GM13976 (cell line): ENCODE measurements at places on chromosomes 5 and 9.

DNA sequence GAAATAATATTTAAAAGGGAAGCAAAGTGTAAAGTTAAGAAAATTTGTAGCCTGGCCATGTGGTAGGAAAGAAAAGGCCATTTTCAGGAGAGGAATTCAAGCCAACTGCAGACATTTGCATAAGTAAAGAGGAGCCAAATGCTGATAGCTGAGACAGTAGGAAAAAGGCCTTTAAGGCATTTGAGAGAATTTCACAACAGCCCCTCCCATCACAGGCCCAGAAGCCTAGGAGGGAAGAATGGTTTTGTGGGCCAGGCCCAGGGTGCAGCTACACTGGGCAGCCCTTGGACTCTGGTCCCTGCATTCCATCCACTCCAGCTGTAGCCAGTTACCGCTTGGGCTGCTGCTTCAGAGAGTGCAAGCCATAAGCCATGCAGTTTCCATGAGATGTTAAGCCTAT lies 1556.8 kb downstream of the EFNA5 start:
- no peak for DNase-seq

GRCh38 chr5:166281433-166281832 lies 2010.0 kb upstream of the WWC1 start:
- no peak for DNase-seq

DNA sequence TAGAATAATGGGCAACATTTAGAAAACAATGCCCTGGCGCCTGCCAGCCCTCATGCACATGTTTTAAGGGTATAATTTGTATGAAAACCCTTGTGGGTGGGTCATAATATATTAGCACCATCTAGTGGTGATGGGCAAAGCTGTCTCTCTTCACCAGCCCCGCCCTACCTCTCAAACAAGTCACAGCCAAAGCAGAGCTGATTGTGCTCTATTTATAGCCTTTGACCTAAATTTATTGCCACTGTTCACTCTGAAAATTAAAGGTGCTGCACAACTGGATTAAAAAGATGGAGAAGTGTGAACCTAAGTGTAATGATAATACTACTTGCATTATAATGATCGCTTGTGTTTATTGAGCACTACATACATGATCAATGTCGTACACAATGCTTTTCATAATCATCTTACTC lies 131.9 kb upstream of the ANKH start:
- peak; percentile 65 for DNase-seq

DNA sequence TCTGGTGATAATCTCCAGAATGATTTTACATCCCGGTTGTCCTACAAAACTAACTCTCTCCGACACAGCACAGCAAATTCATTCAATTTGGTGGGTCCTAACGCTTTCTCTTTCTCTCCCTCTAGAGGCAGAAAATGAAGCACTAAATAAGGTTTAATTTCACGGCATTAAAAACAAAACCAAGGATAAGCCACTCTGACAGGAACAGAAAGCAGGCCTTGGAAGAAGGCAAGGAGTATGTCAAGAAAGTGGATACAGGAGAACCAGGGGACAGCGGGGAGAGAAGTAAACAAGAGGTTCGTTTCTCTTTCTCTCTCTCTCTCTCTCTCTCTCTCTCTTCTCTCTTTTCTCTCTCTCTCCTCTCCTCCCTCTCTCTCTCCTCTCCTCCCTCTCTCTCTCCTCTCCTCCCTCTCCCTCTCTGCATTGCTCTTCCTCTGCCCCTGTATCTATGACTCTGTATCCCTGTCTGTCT lies 49.8 kb downstream of the EBF1 start:
- DNase-seq = no peak

- no peak for DNase-seq
Observed at GRCh38 chr9:116726602-116727001, 39.5 kb downstream of the TRIM32 start.

DNA sequence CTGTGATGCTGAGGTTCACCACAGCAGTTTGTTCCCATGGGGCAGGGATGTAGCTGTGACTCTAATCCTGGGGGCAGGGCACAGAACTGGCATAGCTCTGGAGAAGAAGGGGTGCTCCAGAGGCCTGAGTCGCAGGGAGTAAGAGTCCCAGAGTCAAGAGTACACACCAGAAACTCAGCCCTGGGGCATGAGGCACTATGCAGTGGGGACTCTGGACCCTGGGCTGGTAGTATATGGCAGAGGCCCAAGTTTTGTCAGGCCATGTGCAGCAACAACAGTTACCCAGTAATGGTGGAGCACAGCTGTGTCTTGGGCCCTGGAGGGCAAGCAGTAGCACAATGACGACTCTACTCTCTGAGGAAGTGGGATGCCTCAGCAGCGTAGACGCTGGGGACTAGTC lies 42.9 kb downstream of the TMEM38B start:
- DNase-seq = no peak

DNA sequence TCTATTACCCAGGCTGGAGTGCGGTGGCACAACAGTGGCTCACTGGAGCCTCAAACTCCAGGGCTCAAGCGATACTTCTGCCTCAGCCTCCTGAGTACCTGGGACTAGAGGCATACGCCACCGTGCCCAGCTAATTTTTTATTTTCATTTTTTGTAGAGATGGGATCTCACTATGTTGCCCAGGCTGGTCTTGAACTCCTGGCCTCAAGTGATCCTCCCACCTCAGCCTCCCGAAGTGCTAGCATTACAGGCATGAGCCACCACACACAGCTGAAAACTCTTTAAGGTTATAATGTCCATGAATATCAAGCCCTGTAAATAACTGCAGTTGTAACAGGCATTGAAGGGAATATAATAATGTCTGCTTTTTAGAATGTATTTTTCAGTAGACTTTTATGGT lies 271.2 kb downstream of the AOPEP start:
- no peak for DNase-seq

- DNase-seq = peak; percentile 93
Observed at GRCh38 chr9:126704892-126705766, 91.4 kb downstream of the LMX1B start.

GRCh38 chr5:135482381-135482933 lies 30.3 kb upstream of the TIFAB start:
- peak; percentile 13 for DNase-seq

- peak; percentile 69 for DNase-seq
Observed at GRCh38 chr5:79133657-79134451, 22.2 kb downstream of the BHMT start.

- DNase-seq = no peak
Observed at GRCh38 chr9:125909459-125909858, 162.3 kb downstream of the PBX3 start.

- no peak for DNase-seq
Observed at GRCh38 chr5:112179290-112179689, 239.8 kb downstream of the EPB41L4A start.

DNA sequence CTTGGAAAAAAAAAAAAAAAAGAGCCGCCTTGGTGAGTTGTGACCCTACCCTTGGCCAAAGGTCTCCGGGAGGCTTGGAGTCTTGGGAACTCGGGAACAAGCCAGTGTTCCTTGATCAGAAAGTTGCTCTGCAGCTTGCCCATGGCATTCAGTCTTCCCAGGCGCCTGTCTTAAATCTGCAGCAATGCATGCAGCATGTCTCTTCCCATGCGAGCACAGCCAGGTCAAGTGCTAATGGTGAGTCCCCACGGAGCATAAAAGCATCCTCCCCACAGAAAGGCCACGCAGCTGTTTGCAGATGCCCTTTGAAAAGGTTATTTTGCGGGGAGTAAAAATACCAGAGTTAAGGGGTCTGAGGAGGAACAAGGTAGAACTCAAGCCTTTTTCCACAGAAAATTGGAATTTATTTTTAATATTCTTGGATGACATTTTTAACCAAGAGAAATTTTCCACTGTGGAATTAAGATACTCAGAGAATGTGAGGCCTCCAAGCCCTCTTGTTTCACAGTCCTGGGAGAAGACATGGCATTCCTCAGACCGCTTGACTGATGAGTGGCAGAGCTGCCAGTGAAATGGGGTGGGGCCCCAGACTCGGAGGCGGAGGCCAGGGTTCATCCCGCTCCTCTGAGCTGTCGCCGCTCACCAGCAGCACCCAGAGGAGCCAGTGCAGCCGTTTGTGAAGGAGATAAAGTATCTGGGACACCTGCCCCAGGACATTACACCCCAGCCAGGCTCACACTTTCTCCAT lies 81.6 kb downstream of the CYFIP2 start:
- DNase-seq = no peak
